A549 treated with AZD2906 at 1 μM for 4 hours (cell line): ENCODE measurements at places on chromosomes 7 and 10. TPM values are rescaled to one million over a fixed set of nuclear protein-coding genes. Genes with fewer than 3 reads are reported as not detected.

Gene PRF1
- total RNA-seq = 0.03 TPM in 1 of 5 replicates, not detected in the others

Gene TMEM178B
- 1.1 to 1.5 TPM (median 1.3 TPM) in 5 replicates for total RNA-seq

Gene MUC3A
- 15.2 to 23.8 TPM (median 22.2 TPM) in 5 replicates for total RNA-seq

Gene ACHE
- total RNA-seq = 2.3 to 3.5 TPM (median 3.1 TPM) in 5 replicates

Gene MACROH2A2
- total RNA-seq = 23.6 to 28.1 TPM (median 26.2 TPM) in 5 replicates

Gene PIP
- total RNA-seq = 0.16 to 0.41 TPM (median 0.29 TPM) in 3 of 5 replicates, not detected in the others

Gene NUTM2E
- 0.34 to 0.51 TPM (median 0.43 TPM) in 5 replicates for total RNA-seq

Gene MUC12
- 12.5 to 23.4 TPM (median 19.2 TPM) in 5 replicates for total RNA-seq

Gene MRC1
- 0.01 to 0.02 TPM (median 0.02 TPM) in 4 of 5 replicates, not detected in the other for total RNA-seq

Gene GIMAP2
- total RNA-seq = not detected in 5 replicates

Gene SEMA3E
- total RNA-seq = 1.8 to 2.3 TPM (median 1.9 TPM) in 5 replicates

Gene CPA1
- total RNA-seq = not detected in 5 replicates

Gene PRRT4
- total RNA-seq = 0.20 to 0.54 TPM (median 0.25 TPM) in 5 replicates

Gene SPDYE9
- total RNA-seq = not detected in 5 replicates

Gene SLF2
- 8.2 to 9.1 TPM (median 8.9 TPM) in 5 replicates for total RNA-seq

Gene MYOF
- total RNA-seq = 181 to 268 TPM (median 202 TPM) in 5 replicates

Gene ECHDC3
- 9.4 to 10.9 TPM (median 10.4 TPM) in 5 replicates for total RNA-seq

Gene DKK1
- total RNA-seq = 408 to 480 TPM (median 456 TPM) in 5 replicates
